ENCODE measurements at places on chromosomes 2 and 18.

- DNase-seq = no peak
Observed at GRCh38 chr2:236612737-236613136, 43.1 kb downstream of the ACKR3 start.

DNA sequence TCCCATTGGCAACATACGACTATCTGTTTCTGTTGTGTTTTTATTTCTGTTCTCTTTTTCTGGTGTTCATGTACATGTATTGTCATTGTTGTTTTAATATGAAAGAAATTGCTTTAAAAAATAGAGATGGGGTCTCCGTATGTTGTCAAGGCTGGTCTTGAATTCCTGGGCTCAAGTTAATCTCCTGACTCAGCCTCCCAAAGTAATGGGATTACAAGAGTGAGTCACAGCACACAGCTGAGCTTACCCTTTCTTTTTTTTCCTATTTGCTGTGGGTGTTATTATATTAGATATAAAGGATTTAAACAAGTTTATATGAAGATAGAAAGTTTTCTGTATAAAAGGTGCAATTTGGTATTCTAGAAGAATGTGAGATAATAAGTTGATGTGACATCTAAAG lies 554.6 kb downstream of the DSC3 start:
- DNase-seq = no peak

GRCh38 chr2:20662308-20662937 lies 4.5 kb upstream of the GDF7 start:
- no peak for DNase-seq

DNA sequence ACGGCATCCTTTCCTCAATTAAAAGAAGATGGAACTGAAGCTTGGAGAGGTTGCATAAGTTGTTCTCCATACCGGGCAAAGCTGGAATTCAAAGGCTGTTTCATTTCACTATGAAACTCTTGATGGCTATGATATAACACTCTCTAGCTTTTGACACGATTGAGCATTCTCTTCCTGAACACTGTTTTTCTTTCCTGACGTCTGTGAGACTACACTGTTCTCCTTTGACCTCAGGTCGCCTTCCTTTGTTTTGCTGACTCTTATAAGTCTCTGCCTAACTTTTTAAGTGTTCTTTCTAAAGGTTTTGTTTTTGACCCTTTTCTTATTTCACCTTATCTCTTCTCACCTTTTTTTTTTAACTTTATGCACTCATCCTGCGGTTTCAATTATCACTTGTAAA lies 261.8 kb upstream of the LINC00305 start:
- no peak for DNase-seq

- no peak for DNase-seq
Observed at GRCh38 chr2:226703514-226703913, 96.1 kb downstream of the IRS1 start.

DNA sequence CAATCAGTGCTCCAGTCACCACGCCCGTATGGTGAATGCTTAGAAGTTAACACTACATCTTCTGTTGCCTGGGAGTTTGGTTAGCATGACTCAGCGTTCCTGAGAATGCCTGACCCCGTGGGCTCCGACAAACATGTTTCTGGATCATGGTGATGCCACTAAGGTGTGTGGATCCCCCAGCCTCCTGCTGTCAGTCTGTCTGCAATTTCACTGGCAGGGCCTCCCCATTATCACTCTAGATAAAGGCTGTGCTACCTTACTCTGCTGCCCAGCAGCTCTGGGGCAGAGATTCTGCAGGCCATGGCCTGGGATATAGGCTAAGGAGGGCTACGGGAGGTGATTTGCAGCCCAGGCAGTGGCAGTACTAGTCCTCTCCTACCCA lies 66.0 kb downstream of the STPG4 start:
- no peak for DNase-seq

DNA sequence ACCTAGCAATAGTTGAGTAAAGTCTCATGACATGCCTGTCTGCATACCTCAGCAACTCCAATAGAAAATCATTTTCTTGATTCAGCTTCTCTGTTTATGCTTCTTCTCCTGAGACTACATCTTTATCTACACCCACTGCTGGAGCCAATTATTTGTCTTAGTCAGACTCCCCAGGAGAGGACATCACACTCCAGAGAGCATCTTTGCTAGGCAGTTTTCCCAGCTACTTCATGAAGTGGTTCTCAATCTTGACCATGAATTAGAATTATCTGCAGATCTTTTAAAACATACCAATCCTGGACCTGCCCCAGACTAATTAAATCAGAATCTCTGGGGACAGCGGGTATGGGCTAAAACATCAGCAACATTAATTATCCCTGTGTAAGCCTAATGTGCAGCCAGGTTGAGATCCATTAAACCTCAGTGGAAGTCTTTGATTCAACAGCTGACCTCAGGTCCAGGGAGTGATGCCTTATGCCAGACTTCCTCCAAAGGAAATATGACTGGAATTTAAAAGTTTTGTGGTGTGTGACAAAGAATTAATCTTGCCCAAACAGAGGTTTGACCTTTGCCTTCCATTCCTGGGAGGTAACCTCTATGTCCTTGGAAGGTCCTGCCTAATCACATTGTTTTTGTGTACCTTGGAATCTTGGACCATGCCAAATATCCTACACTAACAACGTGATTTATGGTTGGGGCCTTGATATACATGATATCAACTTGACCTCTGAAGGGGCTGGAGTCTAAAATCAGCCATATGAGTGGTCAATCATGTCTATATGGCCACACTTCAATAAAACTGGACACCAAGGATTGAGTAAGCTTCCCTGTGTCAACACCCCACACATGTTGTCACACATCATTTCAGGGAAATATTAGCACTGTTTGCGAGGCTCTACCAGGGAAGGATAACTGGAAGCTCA lies 99.3 kb upstream of the DNAJC10 start:
- peak; percentile 97 for DNase-seq

- no peak for DNase-seq
Observed at GRCh38 chr2:225008935-225009334, 33.3 kb downstream of the DOCK10 start.

DNA sequence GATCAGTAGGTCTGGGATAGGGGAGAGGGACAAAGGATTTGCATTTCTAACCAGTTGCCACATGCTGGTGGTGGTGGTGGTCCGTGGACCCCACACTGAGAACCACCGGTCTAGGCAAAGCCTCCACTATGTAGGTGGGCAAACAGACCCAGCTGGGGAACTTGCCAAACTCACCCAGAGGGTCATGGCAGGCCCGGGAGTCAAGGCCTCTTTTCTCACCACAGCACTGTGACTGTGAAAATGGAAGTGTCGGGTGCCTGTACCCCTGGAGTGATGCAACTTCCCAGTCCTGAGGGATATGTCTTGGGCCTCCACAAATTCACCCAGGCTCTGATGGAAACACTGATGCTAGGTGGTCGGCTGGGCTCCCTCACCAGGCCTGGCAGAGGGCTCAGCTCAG lies 101.2 kb upstream of the SMAD2 start:
- no peak for DNase-seq

- no peak for DNase-seq
Observed at GRCh38 chr2:168136392-168136977, 110.9 kb downstream of the STK39 start.

DNA sequence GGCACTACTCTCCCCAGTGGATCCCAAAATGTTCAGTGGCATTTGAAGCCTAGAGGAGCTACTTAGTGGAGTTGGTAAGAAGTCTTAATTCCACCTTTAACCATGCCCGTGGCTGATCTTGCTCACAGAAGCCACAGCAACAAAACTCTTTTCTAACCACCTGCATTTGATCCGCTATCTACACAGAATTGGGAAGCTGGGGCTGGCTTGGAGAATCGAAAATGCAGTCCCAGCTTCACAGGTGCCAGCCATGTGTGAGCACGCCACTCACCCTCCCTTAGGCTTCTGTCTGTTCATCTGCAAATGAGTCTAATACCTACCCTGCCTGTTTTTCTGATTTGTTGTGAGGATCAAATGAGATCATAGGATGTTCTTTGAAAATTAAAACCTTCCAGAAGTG lies 182.6 kb downstream of the BCL11A start:
- DNase-seq = no peak

DNA sequence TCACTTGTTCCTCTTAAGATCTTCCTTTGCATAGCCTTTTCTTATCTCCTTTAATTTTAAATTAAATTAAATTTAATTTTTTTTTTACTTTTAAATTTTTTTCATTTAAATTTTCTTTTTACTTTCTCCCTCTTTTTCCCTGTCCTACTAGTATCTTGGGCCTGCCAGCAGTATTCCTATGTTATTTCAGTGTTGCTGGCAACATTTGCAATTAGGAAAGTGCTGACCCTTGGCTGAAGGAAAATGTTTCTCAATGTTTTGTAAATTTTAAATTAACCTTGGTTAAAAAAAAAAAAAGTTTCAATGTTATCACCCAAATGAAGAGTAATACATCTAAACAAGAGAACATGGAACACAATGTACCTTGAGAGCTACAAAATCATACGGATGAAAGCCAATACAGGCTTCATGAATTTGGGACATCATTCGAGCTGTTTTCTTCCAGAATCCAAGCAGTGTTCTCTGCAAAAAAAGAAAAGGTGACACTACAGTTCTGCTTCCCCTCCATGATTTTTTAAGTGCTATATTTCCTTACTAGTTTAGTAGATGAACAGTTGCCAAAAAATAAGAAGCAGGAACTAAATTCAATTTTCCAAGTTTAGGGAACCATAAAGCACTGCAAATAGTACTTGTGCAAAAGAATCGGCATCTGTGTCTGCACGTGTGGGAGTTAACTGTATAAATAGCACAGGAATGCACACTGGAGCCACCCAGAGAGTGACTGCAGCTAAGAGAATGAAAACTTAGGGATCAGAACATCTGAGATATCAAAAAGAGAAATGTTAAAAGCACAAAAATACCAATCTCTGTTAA lies 55.8 kb downstream of the ICA1L start:
- DNase-seq = no peak

DNA sequence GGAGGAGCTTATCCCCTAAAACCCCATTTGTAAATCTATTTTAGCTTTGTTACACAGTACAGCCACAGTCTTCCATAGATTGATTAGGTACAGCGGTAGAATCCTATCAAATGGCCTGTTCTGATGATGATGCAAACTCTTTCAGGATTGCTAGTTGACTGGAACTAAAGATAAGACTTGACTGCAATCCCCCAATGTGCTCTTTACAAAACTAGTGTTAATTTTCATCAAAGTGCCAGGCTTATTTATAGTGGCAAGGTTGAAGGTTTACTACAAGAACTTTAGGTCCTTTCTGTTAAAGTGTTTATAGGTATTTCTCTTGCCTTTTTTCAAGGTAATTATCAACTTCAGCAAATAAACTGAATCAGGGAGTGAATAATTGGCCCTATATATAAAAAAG lies 9.0 kb upstream of the OTX1 start:
- no peak for DNase-seq
